Aorta (tissue), 5 donors: ENCODE measurements at places on chromosomes 6 and 20. TPM values are rescaled to one million over a fixed set of nuclear protein-coding genes. Genes with fewer than 3 reads are reported as not detected.

Gene SPATA25
- not detected for polyA plus RNA-seq

- no peak for DNase-seq
- no peaks in the 10 kb centered on the region for H3K4me1 ChIP-seq
- H3K27ac ChIP-seq: peak overlapping the region; percentile 60
- no peaks in the 10 kb centered on the region for H3K36me3 ChIP-seq
Measured at GRCh38 chr20:62244644-62245108, 6.4 kb downstream of the OSBPL2 start.

- H3K27me3 ChIP-seq: no peaks in the 10 kb centered on the region
- no peak overlapping the region for H3K27ac ChIP-seq
- no peak overlapping the region for H3K4me3 ChIP-seq
- no peaks in the 10 kb centered on the region for H3K4me1 ChIP-seq
Measured at GRCh38 chr20:41467690-41468089, 101.1 kb upstream of the EMILIN3 start.

DNA sequence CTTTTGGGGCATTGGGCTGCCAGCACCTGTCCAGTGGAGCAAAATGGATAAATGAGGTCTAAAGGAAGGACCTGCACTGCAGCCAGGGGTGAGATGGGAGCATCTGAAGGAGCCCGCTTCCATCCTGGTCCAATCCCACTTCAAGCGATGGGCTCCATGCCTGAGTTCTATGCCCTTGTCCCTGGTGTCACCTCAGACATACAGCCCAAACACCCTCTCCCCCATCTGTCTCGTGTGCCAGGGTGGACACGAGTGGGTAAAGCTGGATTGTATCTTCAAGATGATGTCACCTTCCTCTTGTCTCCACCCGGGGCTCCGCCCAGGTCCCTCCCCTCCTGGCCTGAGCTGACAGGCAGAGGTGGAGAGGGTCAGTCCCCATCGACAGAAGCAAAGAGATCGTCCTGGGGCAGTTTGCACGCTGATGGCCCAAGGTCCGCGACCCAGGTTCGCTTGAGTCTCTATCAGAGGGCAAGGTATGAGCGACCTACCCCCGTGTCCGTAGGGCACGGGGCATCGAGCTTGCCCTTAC is 544 bp downstream of the SMIM29 start:
- H3K36me3 ChIP-seq: no peaks in the 10 kb centered on the region
- DNase-seq: peak; percentile 84
- no peaks in the 10 kb centered on the region for H3K27me3 ChIP-seq

GRCh38 chr6:167270499-167271311 is 20.4 kb upstream of the UNC93A start:
- H3K36me3 ChIP-seq: no peaks in the 10 kb centered on the region
- H3K27ac ChIP-seq: no peak overlapping the region
- no peaks in the 10 kb centered on the region for H3K4me1 ChIP-seq
- DNase-seq: peak; percentile 74
- no peaks in the 10 kb centered on the region for H3K27me3 ChIP-seq
